ENCODE measurements at places on chromosomes 6 and 20.

DNA sequence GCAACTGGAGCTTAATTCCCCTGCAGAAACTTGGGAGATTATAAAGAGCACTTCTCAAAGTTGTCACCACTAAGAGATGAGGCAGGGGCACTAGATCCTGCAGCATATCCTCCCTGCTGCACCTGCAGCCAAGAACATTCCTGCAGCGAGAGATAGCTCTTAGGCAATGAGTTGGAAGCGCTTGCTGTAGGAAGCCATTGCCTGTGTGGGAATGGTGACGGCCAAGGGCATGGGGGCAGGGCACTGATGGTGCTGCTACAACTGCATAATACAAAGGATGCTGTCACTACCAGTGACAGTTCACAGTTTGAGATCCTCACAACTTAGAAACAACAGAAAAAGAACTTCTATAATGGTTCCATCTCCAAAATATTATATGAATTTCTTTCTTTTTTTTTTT, 89.9 kb downstream of the CDS2 start:
- DNase-seq, result no peak

DNA sequence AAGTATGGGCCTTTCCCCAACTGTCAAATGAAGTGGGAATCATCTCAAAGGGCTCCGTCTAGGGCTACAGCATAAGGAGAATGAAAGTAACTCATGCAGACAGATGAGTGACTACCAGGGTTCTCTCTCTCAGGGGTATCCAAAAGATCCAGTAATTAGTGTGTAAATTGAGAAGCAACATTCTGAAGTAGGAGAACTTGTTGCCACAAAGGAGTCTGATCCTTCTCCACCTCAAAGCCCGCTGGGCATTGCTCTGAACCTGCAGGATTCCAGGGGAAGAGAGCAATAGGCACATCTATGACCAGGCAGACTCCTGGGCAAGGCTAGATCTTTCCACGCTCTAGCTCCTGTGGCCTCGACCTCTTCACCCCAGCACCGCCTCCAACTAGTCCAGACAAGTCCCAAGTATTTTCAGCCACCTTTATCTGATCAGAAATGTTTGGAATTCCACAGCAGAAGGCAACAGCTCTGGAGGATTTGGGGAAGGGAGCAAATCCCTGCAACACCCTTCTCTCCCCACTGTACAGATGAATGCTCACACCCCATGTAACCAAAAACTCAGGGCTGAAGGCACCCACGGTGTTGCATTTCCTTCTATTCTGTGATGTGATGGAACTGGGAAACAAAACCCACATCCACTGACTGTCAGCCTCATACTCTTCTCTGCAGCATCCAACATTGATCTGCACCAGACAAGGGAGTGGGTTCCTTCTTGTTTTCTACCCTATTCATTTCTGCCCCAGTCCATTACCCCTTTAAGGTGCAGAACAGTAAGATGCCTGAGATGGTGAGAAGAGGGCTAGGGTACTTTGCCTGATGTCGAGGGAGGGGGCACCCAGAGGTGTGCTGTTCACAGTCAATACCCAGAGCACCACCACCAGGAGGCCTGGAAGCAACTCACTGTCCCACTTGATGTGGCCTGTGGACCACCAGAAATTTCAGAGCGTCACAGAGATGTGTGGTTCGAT, 41.0 kb downstream of the COX4I2 start:
- no peak for DNase-seq

DNA sequence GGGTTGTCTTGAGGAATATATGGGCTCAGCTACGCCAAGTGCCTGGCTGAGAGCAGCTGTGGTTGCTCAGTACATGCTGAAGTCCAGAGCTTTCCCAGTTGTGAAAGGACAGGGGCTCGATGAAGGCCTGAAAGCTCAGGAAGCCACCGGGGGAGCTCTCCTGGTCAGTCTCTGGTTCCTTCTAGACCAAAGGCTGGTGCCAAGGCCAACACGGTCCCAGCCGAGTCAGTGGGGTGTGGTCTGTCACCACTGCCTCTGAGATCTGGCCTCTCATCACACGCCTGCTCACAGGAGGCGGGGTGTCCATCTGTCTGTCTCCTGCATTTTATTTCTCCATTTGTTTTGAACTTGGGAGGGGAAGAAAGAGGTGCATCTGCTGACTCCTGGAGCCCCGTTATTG, 4.9 kb upstream of the FAM83C start:
- no peak for DNase-seq

DNA sequence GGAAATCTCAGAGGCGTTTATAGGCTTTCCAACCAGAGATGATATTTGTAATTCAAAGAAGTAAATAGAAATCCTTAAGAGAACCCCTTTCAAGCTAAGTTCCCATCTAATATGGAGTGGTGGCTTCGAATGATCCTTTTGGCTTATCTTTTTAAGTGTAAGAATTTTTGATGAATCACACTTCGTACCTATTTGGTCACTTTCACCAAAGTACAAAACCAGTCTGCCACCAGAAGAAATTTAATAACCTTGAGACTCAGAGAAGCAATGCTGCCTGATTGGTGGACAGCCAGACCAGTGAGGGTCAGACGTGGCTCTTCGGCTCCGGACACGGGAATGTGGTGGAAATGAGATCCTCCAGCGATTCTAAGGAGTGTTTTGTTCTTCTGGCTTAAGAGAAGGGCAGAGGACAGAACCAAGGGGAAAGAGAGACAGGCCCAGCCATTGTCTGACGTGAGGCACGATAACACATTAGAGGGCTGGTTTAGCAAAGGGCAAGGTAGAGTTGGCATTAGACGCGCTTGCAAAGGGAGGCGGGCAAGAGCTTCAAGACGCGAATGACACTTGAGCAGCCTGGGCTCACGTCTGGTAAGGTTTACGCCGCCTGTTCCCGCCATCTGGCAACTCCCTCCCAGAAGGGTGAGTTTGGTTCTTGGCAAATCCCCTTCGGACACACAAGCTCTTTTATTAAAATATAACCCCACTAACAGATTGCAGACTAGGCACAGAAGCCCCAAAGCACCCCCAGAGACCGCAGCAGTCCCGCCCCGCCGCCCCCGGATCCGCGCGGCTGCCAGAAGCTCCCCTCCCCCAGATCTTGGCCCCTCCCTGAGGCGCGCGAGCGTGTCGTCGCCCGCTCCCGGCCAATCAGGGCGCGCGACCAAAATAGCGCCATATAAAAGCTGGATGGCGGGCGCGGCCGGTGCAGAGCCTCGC, 50.0 kb upstream of the EZR start:
- DNase-seq, result peak; percentile 98

DNA sequence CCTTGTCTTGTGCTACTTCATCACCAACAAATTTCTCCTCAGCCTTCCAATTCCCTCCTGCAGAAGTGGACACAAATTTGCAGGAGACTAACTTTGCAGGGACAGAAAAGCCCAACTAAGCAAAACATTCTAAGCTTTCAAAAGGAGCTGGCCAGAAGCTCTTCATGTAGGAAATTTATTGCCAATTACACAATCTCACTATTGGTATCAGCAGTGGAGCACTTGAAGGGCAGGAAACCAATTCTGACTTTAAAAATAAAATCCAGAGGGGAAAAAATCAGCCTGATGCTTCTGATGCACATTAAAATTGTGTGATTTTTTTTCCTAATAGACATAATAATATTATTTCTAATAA, 193.3 kb downstream of the LY86 start:
- no peak for DNase-seq

Data from activated naive CD8-positive, alpha-beta T cell treated with anti-CD3 and anti-CD28 coated beads for 36 hours (primary cell).